AG09319 (cell line): ENCODE measurements at places on chromosomes 6 and 20.

- DNase-seq, result no peak
Observed at GRCh38 chr6:51129043-51129442, 310.4 kb downstream of the TFAP2B start.

- no peak for DNase-seq
Observed at GRCh38 chr6:10690651-10691445, 3.6 kb downstream of the C6orf52 start.

DNA sequence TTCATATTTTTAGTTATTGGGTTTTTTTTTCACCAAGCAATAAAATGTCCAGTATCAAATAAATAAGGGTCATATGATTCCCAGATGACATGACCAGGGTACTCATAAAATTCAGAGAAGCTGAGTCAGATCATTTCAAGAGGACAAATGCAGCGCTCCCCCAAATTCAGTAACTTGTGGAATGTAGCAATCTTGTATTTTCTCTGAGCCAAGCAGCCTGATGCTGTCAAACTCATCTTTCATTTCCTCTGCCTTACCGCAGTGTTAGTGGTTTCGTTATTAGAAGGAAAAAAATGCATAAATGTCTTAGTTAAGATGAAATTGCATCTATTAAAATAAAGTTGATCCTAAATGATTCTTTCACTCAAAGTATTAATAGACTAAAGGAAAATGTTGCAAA is 57.8 kb upstream of the EDN1 start:
- no peak for DNase-seq

DNA sequence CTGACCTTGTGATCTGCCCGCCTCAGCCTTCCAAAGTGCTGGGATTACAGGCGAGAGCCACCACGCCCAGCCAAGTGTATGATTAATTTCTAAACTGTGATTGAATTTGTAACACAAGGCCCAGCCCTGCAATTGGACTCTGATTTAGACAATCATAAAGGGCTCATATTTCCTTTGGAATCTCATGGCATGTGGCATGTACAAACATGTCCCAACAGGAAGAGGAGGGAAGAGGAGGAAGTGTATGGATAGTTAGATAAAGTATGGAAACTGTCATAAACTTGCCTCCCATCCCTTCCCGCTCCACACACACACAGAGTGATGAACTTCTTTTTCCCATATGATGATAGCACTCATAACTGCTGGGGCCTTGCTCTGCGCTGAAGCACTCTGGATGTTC is 27.2 kb upstream of the QKI start:
- DNase-seq, result no peak

GRCh38 chr20:36071848-36072247 is 82.7 kb upstream of the EPB41L1 start:
- DNase-seq, result no peak

DNA sequence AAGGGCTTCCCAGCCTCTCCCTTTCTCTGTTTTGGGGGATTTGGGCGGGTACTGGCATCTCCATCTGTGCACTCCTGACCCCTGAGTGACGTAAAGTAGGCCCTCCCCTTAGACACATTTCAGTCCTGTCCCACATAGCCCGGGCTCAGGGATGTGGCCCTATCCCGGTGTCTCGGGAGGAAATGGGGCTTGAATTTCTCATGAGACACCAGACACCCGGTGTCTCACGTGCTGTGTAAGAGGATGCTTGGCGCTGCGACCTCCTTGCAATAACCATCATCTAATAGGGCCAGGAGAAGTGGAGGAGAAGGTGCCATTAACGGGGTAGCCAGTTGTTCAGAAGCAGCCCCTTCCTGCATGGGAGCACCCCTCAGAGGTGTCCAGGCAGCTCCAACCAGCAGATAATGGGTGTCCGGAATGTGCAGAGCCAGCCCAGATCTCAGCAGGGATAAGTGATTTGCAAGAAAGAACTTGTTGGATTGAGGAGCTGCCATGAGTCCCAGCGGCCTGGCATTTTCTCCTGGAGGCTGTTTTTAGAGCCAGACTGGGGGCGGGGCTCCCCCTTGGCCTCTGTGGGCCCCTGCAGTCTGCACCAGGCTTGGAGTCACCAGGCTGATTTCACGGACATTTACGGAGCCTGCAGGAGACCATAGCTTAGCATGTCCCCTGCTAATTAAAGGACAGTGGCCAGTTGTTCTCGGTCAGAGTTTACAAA is 372.0 kb downstream of the PREX1 start:
- no peak for DNase-seq

DNA sequence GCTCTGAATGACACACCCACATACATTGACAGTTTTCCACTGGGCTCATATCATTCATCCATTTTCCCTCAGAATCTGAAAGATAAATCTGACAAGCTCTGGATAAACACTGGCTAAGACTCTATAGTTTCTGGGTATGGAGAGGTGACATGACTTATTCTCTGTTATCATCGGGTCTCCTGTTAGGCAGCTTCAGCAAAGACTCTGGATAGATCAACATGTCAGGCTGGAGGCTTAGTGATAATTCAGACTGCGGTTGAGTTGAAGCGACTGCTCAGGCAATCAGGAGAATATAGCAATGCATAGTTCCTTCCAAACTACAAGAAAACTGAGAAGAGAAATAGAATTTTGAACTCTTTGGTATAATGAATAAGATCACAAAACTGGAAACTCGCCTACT is 394.6 kb downstream of the CBLN4 start:
- DNase-seq, result no peak

- DNase-seq, result peak; percentile 16
Observed at GRCh38 chr6:147164761-147165160, 39.5 kb upstream of the STXBP5 start.

GRCh38 chr6:91796603-91797002 is 1209.7 kb upstream of the MAP3K7 start:
- no peak for DNase-seq

DNA sequence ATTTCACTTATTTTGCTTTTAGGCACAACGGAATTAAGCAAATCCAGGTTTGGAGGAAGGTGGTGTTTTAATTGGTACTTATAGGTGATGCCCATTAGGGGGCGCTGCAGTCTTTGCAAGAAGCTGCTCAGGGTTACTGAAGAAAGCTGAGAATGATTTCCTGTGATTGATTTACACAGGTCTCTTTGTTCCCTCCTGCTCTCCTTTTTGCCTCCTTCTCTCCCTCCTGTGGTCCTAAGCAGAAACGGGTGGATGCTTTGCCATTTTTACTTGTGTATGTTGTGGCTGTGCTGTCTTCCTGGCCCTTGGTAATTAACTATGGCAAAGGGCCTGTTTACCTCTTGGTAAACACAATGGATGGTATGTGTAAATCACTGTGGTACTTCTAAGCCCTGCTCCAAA is 97.8 kb downstream of the ANKS1A start:
- peak; percentile 65 for DNase-seq

GRCh38 chr6:57242505-57242904 is 20.4 kb upstream of the RAB23 start:
- DNase-seq, result peak; percentile 94

DNA sequence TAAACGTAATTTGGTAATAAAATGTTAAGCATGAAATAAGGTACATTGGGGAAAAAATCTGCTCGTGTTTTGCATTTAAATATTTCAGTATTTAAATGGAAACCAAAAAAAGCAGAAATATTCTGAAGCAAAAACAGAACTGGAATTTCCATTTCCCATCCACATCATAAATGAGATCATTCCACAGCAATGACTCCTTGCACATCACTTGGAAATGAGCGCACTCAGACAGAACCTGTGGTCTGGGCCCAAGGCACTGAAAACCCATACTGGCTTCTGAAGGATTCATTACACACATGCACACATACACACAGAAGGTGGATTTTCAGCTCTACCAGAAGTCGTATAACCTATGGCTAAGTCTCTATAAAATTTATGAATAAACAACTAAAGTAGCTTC is 174.8 kb downstream of the IBTK start:
- DNase-seq, result no peak

GRCh38 chr20:49747707-49748524 is 34.2 kb upstream of the B4GALT5 start:
- peak; percentile 79 for DNase-seq

DNA sequence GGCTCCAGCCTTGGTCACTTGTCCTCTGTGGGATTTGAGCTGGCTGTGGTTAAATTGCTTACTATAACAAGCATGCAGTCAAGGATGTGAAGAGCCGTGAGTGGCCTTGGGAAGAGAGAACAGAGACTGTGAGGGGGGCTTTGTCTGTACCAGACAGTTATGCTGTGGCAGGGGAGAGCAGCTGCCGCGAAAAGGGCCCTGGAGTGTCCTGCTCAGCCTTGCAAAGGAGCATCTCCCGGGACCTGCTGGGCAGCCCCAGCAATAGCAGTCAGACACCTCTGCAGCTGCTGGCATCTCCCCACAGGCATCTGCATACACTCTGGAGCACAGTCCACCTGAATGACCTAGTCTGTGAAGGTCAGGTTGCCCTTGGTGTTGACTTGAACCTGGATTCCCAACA is 6.3 kb downstream of the EBF4 start:
- no peak for DNase-seq

DNA sequence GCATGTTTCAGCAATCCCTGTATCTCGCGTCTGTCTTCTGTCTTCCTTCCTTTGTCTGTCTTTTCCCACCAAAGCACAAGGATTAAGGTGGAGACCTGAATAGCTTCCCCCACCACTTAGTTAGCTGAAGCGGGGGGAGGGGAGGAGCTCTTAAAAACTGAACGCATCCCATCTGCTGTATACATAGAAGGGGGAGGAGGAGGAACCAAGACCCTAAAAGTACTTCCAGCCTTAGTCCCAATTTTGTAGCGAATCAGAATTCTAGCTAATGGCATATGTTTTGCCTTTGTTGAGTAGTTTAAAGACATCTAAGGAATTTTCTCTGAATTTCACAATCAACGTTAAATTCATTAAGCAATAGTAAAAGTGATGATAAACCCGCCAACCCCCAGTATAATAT is 47.9 kb downstream of the GNAS start:
- DNase-seq, result no peak

DNA sequence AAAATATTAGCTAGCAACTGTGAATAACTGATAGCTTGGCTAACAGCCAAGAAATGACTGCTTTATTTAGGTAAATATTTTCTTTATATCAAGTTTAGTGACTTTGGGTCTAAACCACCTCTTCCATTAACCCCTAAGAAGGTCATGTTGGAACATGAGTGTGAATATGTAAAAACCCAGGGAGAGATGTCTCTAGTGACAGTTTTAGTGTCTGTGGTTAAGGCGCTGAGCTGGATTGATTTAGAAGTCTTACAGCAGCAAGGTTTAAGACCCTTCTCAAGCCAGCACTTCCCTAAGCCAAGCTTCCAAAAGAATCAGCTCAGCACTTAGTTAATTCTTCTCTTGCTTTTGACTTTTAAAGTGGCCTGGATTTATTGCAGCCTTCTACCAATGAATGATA is 11.4 kb upstream of the SIRT5 start:
- DNase-seq, result no peak

- DNase-seq, result no peak
Observed at GRCh38 chr6:74277777-74278186, 581.8 kb downstream of the CD109 start.

DNA sequence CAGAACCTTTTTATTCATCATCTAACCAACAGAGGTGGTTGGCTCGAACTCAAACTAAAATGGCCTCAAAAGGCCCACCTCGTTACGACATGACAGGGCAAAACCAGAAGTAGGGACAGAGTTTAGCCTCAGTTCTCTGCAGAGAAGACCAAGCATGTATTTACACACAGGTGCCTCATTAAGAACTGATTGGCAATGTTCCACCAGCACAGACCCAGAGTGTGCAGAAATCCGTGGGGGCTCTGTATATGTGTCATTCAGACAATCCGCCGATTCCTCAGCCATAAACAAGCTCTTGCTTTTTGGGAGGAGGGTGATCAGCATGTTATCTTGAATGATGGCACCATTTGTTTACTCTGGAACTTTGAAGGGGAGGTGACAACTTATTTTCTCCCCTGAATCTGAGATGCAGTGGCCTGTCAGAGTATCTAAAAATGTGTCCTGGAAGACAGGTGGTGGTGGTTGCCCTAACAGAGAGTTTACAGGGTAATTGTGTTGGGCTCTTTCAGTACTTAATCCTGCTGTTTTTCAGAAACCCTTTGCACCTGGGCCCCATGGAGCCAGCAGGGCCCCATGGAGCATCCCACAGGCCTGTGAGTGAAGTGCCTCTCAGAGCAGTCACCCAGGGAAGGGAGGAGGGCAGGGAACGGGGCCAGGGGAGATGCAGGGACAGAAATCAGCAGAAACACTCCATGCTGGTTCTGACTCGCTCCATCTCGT is 29.1 kb upstream of the C20orf203 start:
- DNase-seq, result no peak

- no peak for DNase-seq
Observed at GRCh38 chr20:20487811-20488210, 119.9 kb downstream of the INSM1 start.

DNA sequence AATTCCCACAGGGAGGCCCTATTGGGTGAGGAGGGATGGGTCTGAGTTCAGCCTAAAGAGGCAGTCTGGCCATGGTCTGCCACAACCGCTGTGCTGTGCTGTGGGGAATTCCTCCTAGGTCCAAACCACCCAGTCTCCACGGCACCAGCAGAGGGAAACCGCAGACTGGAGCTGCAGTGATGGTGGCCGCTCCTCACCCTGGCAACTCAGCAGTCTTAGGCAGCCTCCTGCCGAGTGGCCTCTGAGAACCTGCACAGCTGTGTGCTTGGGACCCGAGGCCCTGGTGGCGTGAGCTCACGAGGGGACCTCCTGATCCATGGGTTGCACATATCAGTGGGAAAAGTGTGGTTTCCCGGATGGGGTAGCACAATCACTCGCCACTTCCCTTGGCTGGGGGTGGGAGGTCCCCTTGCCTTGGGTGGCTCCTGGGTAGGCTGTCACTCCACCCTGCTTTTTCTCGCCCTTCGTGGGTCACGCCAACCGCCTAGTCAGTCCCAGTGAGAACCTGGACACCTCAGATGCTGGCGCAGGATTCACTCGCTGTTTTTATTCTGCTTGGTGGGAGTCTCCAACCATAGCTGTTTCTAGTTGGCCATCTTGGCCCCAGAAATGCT is 242.2 kb downstream of the CDH26 start:
- DNase-seq, result no peak

DNA sequence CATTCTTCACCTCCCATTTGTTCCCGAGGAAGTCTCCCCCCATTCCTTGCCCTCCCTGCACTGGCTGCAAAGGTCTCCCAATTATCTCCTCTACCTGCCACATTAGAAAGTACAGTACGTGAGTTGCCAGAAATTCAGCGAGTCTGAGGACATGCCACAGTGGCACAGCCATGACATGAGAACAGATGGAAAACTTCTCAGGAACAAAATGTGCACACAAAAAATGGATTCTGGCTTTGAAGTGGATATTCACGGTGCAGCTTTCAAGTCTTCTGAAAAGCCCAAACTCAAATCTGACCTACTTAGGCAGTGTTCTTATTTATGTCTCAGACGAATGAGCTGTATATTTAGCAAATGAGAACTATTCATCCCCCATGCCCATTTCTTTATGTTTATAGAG is 269.1 kb upstream of the ARID1B start:
- DNase-seq, result no peak

- DNase-seq, result no peak
Observed at GRCh38 chr20:48398506-48399449, 429.0 kb downstream of the PREX1 start.
